ENCODE measurements at places on chromosomes 1 and 21.

DNA sequence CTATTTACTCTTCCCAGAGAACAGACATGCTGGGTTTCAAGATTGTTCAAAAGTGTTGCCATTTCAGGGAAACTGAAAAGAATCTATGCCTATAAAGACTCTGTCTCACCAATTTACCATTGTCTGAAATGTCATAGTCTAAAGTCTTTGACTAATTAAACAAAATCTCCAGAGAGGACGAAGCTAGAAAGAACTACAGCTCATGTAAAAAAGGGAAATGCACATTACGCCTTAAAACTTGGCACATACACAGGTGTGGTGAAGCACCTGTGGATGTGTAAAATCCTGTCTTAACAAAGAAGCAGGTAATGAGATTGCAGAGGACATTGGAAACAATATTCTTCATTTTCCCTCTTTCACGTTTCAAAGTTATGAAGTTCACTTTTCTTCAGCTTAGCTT is 130.6 kb downstream of the EIF4G3 start:
- no peak for DNase-seq

- no peak for DNase-seq
Measured at GRCh38 chr1:117672756-117673155, 66.9 kb downstream of the TENT5C start.

GRCh38 chr1:181040284-181040865 is 6.6 kb downstream of the MR1 start:
- DNase-seq = no peak

DNA sequence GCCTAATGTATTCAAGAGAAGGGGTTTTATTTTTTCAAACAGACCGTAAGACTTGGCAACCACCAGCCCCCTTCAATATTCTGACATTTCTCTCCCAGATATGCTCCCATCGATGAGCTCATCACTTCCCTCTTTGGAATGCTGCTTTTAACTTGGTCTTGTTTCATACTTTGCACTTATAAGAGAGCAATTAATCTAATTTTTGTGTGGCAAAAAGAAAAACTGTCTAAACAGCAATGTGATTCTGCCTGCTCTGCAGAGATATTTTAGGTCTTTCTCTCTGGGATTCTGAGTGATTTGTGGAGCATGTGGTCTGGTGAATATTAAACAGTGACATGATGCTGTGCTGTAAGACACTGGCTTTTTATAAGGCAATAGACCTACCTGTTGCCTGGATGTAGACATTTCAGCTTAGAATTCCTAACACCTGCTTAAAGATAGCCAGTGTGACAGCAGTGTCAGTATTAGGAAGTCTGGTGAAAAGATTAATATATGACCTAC is 284.8 kb downstream of the BACH1 start:
- DNase-seq = peak; percentile 4

DNA sequence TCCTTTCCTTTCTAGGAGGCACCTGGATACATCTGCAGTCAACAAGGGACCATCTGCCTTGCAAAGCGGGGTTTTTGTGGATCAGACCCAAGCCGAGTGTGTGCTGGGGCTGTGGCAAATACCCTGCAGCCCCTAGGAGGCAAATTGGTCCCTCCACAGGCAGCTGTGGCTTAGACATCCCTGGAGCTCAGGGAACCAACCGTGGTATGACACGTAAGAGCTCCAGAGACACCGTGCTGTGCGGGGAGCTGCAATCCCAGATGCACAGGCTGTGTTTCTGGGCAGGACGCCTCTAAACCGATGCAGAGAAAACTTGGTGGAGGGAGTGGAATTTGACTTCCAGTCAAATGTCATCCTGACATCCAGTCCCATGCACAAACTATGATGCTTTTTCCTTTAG is 141.5 kb downstream of the KAZN start:
- no peak for DNase-seq

- no peak for DNase-seq
Measured at GRCh38 chr1:245550720-245551043, 395.9 kb downstream of the KIF26B start.

- DNase-seq = peak; percentile 84
Measured at GRCh38 chr1:17861685-17862084, 106.6 kb downstream of the ACTL8 start.

DNA sequence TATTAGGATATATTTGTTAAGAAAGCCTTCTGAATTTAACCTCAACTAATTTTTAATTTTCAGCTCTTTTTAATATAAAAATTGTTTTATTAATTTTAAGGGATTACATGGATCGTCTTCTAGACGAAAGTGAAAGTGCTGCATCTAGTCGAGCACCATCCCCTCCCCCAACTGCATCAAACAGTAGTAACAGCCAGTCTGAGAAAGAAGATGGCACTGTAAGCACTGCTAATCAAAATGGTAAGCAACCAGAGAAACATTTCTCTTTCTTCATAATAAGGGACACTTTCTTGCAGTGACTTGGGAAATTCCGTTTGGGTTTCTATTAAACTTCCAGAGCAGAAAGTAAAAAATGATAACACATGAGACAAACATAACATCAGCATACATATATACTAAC is 56.9 kb downstream of the MIER1 start:
- DNase-seq = no peak

DNA sequence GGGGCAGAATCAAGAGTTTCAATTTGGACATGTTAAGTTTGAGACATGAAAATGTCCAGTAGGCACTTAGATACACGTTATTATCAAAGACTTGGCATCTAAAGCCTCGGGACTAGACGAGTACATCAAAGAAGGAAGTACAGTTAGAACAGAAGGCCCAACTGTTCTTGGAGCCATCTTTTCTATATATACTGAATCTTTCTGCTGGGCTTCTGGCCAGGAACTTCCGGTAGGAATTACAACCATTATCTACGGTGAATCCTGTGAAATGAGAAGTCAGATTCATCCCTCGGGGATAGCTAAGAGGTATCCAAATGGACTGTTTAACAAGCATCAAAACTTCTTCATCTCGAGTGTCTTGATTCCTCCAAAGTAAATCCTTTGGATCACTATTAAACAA is 34.4 kb upstream of the NRDC start:
- DNase-seq = no peak

- DNase-seq = no peak
Measured at GRCh38 chr1:199811163-199811562, 216.3 kb upstream of the NR5A2 start.

GRCh38 chr1:62735491-62736171 is 47.4 kb upstream of the DOCK7 start:
- DNase-seq = peak; percentile 92

DNA sequence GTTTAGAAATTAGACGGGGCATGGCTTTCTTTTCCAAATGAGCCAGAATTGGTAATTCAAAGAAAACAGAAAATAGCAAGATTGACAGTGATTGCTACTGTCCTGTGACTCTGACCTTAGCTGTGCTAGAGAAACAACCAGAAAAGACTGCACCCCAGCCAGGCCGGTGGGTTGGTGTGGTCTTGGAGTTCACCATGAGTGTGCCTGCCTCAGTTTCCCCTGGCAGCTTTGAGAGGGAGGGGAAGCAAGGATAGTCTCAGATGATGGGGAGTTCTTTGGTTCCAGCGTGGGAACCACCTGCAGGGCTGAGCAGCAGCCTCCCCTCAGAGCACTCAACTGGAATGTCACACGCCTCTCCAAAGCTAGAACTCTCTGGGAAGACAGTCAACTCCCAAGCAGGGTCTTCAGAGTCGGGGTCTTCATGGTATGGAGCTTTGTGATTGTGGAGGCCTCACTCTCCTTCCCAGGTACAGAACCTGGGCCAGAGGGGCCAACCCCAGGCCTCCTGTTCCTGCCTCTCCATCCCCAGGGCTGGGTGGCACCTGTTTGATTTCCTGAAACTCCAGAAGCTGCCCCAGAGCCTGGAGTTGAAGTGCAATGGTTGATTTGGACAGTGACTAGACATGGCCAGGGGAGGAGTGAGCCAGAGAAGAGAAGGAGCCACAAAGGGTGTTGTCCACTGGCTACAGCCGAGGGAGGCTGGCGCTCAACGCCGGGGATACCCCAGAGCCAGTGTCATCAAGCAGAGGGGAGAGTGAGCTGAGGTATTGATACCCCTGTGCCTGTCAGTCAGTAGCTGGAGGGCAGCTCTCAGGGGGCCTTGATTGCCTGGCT is 35.7 kb downstream of the SIM2 start:
- DNase-seq = no peak

DNA sequence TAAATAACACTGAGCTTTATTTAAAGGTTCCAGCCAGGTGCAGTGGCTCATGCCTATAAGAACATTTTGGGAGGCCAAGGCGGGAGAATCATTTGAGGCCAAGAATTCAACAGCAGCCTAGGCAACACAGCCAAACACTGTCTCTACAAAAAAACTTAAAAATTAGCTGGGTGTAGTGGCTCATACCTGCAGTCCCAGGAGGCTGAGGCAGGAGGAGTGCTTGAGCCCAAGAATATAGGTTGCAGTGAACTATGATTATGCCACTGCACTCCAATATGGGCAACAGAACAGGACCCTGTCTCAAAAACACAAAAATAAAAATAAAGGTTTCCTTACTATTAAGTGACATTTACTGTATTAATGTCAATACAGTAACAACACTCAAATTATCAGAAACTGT is 2.1 kb downstream of the TAF12 start:
- DNase-seq = peak; percentile 5

Measured in fibroblast of skin of abdomen (primary cell).